ENCODE measurements at places on chromosomes 1 and 21. TPM values are rescaled to one million over a fixed set of nuclear protein-coding genes. Genes with fewer than 3 reads are reported as not detected.

DNA sequence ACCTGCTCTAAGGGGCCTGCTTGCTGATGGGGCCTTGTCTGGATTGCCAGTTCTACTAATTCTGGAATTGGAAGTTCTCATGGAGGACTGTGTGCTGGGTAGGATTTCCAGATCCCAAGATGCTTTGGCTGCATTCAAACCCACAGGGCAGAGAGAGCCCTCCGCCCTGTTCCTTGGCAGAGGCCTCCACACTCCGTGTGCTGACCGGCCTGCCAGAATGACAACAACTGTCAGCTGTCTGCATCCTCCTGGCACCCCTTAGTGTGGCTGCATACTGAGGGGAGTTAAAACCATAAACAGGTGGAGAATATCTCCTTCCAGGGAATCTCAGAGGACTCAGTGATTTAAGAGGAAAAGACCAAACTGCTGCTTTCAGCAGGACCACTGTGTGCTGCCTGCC lies 60.7 kb downstream of the ADARB1 start:
- DNase-seq, result no peak

GRCh38 chr1:18957136-18957521 lies 653 bp upstream of the IFFO2 start:
- DNase-seq, result no peak

DNA sequence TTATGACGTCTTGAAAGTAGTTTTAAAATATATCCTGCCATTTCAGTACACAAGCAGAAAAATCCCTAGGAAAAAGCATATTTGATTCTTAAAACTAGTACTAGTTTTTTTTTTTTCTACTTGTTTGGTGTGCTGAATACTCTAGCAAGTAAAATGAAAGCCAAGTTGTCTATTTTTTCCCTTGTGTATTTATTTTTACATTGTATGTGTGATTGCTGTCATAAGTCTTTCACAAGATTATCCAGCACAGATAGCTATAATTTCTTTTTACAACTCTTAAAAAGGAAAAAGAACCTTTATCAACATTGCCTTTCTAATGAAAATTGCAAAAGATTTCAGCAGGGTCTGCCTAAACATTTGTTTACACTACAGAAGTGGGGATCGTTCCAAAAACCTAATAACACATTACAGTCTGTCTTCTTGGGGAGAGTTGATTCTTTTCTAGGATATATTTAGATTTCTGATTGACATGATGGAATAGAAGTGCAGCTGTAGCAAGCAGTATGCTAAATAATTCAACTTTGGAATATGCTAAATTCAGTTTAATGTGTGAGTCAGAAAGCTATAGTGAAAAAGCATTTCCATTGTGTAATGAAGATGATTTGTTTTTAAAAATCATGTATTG lies 2.5 kb downstream of the DR1 start:
- DNase-seq, result no peak

Gene LGR6
- 1.1 TPM for polyA plus RNA-seq

- no peak for DNase-seq
These were observed 176.6 kb downstream of the NRIP1 start for GRCh38 chr21:14888202-14888601.

- DNase-seq, result no peak
These were observed 365.6 kb upstream of the ADGRL2 start for GRCh38 chr1:81435175-81435574.

Measured in renal pelvis (tissue), 12 donors.